Pulmonary artery endothelial cell (primary cell): ENCODE measurements at places on chromosomes 1 and 21. TPM values are rescaled to one million over a fixed set of nuclear protein-coding genes. Genes with fewer than 3 reads are reported as not detected.

AMY1A gene
- total RNA-seq: not detected in 2 replicates

PLXNA2 gene
- 70.2 and 91.6 TPM in 2 replicates for total RNA-seq

PGBD5 gene
- 0.04 and 0.07 TPM in 2 replicates for total RNA-seq

OR2W3 gene
- total RNA-seq: 0.53 TPM in 1 of 2 replicates, not detected in the other

ZSWIM5 gene
- total RNA-seq: 0.46 and 0.95 TPM in 2 replicates

XCL2 gene
- not detected in 2 replicates for total RNA-seq

LCE1A gene
- total RNA-seq: not detected in 2 replicates

SYCP1 gene
- total RNA-seq: not detected in 2 replicates

GSTM5 gene
- 0.13 and 0.18 TPM in 2 replicates for total RNA-seq

NBPF6 gene
- total RNA-seq: not detected in 2 replicates

LORICRIN gene
- total RNA-seq: not detected in 2 replicates

RIPPLY3 gene
- not detected in 2 replicates for total RNA-seq

SELP gene
- total RNA-seq: 1.8 and 3.3 TPM in 2 replicates
